ENCODE measurements at places on chromosomes 2 and 18. TPM values are rescaled to one million over a fixed set of nuclear protein-coding genes. Genes with fewer than 3 reads are reported as not detected.

GDF7 gene
- 0.10 TPM for total RNA-seq

ACMSD gene
- not detected for total RNA-seq

CIB4 gene
- not detected for total RNA-seq

ERMN gene
- total RNA-seq: not detected

CHRNA1 gene
- total RNA-seq: not detected

C1GALT1C1L gene
- 2.1 TPM for total RNA-seq

MAL gene
- total RNA-seq: not detected

CYRIA gene
- 25.2 TPM for total RNA-seq

TWIST2 gene
- 32.3 TPM for total RNA-seq

UGT1A10 gene
- total RNA-seq: not detected

ALK gene
- 0.26 TPM for total RNA-seq

ZSWIM2 gene
- not detected for total RNA-seq

ASXL3 gene
- not detected for total RNA-seq

Data from A172 (cell line).